ENCODE measurements at places on chromosomes 13 and 19.

- DNase-seq, result no peak
These were observed 756.7 kb downstream of the UQCRFS1 start for GRCh38 chr19:28456252-28456651.

- no peak for DNase-seq
These were observed 10.2 kb downstream of the NFKBID start for GRCh38 chr19:35890113-35890650.

DNA sequence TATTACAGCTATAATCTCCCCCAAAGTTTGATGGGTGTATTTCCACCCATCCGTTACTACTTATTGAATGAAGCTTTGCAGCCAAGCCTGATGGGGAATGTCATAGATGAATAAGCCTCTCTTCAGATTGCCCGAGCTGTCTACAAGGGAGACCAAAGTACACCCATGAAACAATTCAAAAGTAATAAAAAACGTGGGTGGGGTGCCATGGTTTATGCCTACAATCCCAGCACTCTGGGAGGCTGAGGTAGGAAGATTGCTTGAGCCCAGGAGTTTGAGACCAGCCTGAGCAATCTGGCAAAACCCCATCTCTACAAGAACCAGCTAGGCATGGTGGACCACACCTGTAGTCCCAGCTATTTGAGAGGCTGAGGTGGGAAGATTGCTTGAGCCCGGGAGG is 419.2 kb downstream of the FGF9 start:
- no peak for DNase-seq

DNA sequence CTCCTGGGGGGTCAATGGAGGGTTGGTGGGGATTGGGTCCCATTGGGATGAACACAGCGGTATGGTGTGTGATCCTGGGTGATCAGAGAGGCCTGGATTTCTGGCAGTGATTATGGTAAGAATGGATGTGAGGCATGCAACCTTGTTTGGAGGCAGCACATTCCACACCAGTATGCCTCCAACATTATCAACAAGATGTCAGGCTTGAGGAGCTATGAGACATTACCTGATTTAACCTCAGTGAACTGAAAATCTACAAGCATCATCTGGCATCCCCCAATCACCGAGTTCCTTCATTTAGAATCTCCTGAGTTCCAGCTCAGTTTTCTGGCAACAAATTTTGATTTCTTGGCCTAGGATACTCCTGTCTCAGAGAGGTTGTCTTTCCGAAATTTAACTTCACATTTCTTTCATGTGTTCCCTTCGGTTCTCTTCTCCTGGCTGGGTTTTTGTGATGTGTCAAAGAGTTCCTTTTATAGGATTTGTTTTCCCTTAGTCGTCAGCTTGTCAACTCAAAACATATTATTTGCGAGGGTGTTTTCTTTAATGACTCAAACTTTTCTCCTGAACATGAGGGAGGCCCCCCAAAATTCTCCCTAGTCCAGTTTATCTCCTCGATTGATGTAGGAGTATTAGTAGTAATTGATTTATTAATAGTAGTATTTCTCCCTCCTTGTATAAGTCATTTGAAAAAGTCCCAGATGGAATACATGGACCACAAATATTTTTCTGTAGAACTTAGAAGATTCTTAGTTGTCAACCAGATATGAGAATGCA is 56.0 kb upstream of the FLT1 start:
- no peak for DNase-seq

GRCh38 chr13:99465454-99465853 is 35.8 kb upstream of the TM9SF2 start:
- no peak for DNase-seq

GRCh38 chr13:27830010-27830409 is 37.7 kb downstream of the GSX1 start:
- DNase-seq, result no peak

GRCh38 chr13:24282256-24282655 is 27.1 kb upstream of the C1QTNF9 start:
- no peak for DNase-seq

DNA sequence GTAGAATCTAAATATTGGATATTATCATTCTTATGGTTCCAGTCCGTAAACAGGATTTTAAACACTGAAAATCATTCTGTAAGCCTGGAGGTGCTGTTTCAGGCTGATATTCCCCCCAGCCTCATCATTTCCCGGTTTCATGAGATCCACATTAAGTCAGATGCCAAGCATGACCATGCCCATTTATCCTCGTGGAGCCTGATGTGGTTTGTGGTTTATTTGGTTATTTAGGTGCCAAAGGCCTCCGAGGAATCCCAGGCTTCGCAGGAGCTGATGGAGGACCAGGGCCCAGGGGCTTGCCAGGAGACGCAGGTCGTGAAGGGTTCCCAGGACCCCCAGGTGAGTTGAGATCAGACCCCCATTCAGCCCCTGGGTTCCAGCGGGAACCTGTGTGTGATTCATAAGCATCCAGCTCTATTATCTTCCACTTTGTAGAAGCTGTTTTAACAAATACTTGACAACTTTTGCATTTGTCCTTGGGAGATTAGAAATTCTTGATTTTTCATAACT is 92.5 kb downstream of the RAB20 start:
- DNase-seq, result no peak

GRCh38 chr19:12730064-12730463 is 4.4 kb downstream of the TRIR start:
- DNase-seq, result no peak

DNA sequence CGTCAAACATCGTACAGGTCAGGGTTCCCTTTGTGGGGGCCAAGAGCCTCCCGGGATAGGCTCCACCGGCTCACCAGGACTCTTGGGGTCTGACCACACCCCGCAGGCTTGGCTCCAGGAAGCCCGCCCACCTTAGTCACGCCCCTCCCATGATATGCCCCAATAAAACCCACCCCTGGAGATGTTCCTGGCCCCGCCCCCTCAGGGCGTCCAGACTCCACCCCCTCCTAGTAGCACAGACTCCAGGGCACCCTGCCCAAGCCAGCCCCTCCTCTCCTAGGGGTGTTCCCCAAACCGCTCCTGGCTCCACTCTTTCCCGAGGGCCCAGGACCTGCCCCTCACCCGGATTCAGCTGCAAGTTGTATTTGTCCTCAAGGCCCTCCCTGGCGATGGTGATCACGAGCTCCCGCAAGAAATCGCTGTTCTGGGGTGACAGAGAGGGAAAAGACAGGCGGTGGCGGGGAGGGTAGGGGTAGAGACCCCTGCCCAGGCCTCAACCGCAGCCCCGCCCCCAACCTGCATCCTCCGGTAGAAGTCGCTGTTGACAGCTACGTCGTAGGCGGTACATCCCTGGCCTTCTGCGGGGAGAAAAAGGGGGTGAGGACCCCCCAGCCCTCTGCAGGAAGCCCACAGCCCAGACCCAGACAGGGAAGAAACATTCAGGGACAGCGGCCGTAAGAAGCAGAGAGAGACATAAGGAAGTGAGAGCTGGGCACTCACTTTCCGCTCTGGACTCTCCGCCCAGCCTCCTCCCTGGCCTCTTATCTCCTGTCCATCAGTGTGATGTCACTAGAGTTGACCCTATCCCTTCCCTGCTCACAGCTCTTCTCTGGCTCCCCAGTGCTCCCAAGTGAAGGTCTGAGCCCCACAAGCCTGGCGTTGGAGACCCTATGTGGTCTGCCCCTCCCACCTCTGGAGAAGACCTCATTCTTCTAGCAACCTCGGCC is 3.9 kb downstream of the PIH1D1 start:
- DNase-seq, result no peak

GRCh38 chr13:110397436-110398115 is 90.5 kb downstream of the COL4A2 start:
- DNase-seq, result no peak

DNA sequence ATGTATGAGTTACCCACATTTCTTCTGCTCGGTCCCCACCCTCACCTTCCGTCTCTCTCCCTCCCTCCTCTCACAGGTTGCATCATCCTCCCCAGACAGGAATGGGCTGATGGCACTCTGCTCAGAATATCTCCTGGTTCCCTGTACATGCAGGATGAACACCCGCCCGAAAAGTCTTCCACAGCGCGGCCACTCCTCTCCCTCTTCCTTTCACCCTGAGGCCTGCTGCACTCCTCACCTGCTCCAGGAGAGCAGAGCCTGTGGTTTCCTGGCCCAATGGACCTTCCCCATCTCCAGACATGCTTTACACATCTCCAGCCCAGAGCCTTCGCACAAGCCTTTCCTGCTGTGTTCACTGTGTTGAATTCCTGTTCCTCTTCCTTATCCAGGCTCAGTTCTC is 40.9 kb downstream of the GSX1 start:
- DNase-seq, result no peak

DNA sequence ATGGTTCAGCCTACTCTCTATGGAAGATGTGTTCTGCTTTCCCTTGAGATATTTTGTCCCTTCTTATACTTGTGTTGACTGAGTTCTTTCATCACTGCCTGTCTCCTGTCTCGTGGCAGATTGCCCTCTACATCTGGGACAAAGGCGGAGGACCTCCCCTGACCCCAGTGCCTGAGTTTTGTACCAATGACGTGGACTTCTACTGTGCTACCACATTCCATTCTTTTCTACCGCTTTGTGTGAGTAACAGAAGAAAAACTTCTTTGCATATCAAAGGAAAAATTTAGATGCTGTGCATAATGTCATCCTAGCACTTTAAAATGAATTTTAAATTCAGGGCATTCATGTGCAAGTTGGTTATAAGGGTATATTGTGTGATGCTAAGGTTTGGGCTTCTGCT is 74.6 kb downstream of the B3GLCT start:
- DNase-seq, result no peak

DNA sequence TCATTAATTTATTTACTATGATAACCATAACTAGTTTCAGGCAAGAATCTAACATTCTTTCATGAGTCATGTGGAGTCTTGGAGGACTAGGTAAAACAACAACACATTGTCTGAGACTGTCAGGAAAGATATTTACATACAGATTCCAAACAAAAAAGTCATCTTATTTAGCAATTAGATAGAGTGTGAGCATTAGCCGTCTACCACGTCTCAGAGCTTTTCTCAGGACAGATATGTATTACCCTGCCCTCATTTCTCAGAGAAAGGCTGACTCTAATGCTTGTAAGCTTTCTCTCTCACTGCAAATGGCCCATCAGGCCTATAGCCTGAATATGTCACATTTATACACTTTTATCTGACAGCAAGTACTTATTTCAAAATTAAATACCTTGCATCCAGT is 312.1 kb upstream of the PCDH20 start:
- DNase-seq, result no peak

DNA sequence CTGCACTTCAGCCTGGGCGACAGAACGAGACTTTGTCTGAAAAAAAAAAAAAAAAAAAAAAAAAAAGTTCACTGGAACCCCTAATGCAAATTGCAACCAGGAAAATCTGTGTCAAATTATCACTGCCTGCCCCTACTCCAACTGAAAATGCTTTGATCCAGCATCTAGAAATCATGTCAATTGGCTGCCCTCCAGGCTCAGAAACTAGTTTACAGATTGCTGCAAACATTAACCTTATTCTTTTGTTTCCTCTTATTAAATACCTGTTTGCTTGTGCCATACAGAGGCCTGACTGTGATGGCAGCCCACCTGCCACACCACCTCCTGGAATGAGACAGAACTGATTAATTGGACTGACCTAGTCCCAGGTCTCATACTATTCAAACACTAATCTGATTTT is 18.6 kb upstream of the AKT2 start:
- no peak for DNase-seq

DNA sequence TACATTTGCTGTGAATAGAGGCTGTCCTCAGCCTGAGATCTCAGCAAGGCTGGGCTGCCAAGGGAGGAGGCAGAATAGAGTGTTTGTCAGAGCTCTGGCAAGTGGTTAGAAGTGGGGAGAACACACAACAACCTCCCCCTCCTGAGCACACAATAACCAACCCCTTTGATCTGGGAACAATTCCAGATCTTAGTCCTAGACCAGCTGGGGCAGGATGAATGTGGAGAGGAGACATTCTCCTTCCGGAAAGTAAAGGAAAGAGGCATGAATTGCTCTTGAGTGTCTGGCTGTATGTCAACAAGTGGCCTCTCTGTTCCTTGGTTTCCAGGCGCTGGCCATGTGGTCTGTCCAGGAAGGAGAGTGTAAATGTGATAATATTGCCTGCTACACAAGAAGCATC is 114.9 kb upstream of the TMTC4 start:
- no peak for DNase-seq

DNA sequence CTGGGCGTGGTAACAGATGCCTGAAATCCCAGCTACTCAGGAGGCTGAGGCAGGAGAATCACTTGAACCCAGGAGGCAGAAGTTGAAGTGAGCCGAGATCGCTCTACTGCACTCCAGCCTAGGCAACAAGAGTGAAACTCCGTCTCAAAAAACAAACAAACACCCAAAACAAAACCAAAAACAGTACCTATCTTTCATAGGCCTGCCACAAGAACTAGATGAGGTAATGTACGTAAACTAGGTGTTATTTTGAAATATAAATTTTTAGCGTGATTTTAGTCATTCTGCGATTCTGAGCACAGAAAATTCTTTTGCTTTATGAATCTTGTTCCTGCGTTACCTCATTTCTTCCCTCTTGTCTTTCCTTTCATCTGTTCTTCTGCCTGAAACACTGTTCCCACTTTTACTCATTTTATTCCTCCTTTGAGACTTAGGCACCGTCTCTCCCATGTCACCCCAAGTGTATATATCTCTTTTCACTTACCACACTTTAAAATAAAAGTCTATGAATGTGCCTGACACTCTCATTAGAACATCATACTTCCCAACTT is 238.2 kb upstream of the HTR2A start:
- no peak for DNase-seq

GRCh38 chr13:75038393-75039113 is 443.4 kb downstream of the TBC1D4 start:
- no peak for DNase-seq

GRCh38 chr13:43134868-43135267 is 111.5 kb downstream of the DNAJC15 start:
- no peak for DNase-seq

DNA sequence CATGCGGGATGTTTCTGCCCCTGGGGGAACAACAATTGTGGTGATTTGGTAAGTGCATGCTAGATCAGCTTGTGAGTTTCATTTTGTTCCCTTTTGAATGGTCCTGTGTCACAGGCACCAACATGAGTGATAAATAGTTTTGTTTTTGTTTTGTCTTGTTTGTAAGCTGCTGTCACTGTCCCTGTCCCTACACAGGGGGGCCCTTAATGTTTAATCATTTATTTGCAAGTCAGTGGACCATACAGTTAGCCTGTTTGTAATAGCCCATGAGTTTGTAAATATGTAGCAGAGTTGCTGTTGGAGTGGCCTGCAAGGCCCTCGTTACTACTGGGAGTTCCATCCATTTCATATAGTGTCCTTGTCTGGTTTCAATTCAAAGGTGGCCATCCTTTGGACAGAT is 979.6 kb upstream of the SPRY2 start:
- no peak for DNase-seq

DNA sequence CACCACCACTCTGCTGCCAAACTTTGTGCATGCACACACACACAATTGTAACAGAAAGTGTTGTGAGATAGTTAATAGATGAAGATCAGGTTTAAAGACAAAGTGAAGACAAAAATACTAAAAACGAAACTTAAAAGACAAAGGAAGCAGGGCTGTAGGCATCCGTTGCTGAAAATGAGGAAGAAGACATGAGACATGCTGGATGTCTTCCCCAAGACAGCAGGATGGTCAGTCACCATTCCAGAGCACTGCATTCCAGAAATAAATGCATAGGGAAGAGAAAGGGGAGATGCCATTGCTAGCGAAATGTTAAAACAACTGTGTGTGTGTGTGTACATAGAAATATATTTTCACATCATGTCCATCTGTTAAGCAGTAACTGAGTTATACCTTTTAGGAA is 520.1 kb downstream of the SUCLA2 start:
- DNase-seq, result no peak
